ENCODE measurements at places on chromosomes 4 and X. TPM values are rescaled to one million over a fixed set of nuclear protein-coding genes. Genes with fewer than 3 reads are reported as not detected.

Gene GASK1B
- total RNA-seq: 6.4 TPM

Gene RAB39B
- total RNA-seq: 0.75 TPM

Gene CFAP299
- total RNA-seq: not detected

Gene PRDM8
- 0.08 TPM for total RNA-seq

Gene MAGEC1
- total RNA-seq: not detected

Gene CSAG3
- 0.14 TPM for total RNA-seq

Gene AKAP14
- not detected for total RNA-seq

Gene NPY5R
- total RNA-seq: 0.50 TPM

Gene GAB3
- total RNA-seq: 2.5 TPM

Gene ATP2B3
- not detected for total RNA-seq

Gene ITIH6
- not detected for total RNA-seq

Gene SHROOM4
- total RNA-seq: 2.3 TPM

Gene ARMCX4
- 2.1 TPM for total RNA-seq

Gene EFHC2
- total RNA-seq: 0.08 TPM

Gene PNMA5
- total RNA-seq: 0.09 TPM

Gene PDZD4
- 0.28 TPM for total RNA-seq

Data from liver (tissue), 10 donors.